ENCODE measurements at places on chromosomes 11 and 22. TPM values are rescaled to one million over a fixed set of nuclear protein-coding genes. Genes with fewer than 3 reads are reported as not detected.
A peak's percentile ranks its signal among the peaks of the same experiment; 100 is the strongest.

PHETA2 gene
- total RNA-seq = 5.2 TPM

POLA2 gene
- total RNA-seq = 28.1 TPM

GDPD4 gene
- total RNA-seq = not detected

LRRC10B gene
- not detected for total RNA-seq

SCN4B gene
- not detected for total RNA-seq

TSPAN32 gene
- 2.7 TPM for total RNA-seq

SMTNL1 gene
- not detected for total RNA-seq

MS4A15 gene
- not detected for total RNA-seq

DNA sequence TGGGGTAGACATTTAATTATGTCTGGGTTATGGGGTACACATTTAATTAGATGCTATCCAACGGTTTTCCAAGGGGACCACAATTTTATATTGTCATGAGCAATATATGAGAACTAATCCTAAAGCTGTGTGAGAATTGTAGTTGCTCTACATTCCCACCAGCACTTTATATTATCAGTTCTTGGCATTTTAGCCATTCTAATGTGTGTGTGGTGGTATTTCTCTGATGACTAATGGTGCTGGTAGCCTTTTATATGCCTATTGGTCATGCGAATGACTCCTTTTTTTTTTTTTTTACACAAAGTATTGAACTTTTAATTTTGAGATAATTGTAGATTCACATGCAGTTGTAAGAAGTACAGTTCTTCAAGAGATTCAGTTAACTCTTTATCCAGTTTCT is 26.2 kb downstream of the TMEM135 start:
- DNase-seq = peak; percentile 24

- DNase-seq = no peak
Observed at GRCh38 chr11:41256041-41256440, 203.4 kb downstream of the LRRC4C start.

DNA sequence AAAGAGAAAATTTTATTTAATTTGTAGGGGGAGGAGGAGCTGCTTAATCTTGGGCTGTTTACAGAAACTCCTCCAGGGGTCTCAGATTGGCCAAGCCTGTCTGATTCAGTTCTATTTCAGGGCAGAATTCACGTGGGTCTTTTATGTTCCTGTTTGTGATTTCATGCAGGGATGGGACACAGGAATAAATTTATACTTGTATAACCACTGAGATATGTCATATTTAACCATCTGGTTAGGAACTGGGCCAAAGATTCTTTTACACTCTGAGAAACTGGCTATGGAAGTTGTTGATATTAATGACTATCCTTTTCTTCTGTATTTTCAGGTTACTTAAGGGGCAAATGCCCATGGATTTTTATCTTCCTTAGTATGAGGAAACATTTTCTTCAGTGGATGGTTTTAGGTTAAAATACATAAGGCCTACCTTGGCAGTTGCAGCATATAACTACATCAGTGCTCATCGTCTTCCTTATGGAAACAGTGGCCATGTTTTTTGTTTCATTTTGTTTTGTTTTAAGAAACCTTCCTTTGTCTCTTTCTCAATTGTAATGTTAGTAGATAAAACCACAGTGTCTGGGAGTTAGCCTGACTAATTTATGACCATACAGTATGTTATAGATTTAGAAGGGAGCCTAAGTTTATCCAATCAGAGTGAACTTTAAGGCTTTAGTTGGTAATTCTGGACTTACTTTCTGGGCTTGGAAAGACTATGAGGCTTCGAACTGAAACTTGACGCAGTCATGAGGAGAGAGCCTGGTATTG is 132.4 kb upstream of the ANO3 start:
- DNase-seq = no peak

GRCh38 chr11:95359341-95359663 is 128.3 kb upstream of the SESN3 start:
- no peak for DNase-seq

DNA sequence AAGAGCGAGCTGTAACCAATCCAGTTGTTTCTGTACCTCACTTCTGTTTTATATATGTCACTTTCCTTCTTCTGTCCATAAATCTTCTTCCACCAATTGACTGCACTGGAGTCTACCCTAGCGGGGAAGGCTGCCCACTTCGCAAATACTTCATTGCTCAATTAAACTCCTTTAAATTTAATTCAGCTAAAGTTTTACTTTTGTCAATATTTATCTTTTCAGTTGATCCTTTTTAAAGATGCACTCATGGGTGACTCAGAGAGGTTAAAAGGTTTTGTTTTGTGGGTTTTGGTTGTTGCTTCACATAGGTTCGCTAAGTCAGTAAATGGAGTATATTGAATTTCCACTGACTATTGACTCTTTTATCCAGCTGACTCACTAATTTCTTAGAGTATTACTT is 597.2 kb downstream of the DLG2 start:
- DNase-seq = peak; percentile 18

GRCh38 chr22:23054531-23055257 is 15.6 kb upstream of the GNAZ start:
- DNase-seq = no peak

- DNase-seq = no peak
Observed at GRCh38 chr11:112593440-112593839, 332.8 kb upstream of the PLET1 start.

DNA sequence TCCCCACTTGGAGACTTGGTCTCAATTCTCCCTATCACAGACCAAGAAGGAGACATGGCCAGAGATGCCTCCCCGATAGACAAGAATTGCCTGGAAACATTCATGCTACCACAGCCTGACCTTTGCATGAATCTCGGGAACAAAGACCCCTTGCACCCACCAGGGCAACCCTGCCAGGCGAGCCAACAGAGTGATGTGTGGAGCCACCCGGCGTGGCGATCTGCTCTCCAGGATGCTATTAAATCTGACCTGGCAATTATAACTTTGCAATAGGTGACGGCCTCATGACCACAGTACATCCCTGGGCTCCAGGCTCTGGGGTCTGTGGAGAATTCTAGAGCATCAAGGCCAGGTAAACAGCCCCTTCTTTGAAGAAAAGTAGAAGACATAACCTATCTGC is 31.1 kb upstream of the MN1 start:
- DNase-seq = no peak

GRCh38 chr11:72242141-72242540 is 1.8 kb downstream of the PHOX2A start:
- no peak for DNase-seq

DNA sequence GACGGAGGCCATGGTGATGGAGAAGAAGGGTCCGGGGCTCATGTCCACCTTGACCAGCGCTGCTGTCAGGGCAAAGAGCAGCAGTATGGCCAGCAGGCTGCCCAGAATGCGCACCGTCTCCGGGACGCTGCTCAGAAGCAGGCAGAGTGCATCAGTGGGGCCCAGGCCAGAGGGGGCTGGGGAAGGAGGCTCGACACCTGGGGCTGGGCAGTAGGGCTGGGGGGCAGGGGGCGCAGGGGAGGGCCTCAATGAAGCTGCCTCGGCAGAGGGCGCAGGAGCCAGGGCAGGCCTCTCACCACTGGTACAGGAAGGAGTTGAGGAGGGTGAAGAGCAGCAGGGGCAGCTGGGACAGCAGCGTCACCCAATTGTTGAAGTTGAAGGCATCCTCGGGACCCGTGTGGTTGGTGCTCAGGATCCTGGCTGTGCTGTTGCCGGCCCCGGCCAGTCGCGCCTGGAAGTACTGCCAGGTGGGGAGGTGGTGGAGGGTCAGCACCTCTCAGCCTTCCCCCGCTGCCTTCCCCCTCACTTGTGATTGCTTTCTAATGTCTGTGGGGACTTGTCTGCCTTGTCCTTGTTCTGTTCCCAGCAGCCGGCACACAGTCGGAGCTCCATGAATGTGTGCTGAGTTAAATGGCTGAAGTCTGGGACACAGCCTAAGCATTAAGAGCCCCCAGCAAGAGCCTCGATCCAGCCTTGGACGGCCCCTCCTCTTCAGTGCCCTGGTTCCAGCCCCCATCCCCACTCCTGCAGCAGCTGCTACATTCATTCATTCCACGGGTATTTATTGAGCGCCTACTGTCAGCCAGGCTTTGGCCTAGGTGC is 2.3 kb downstream of the SLC29A2 start:
- no peak for DNase-seq

GRCh38 chr11:69126286-69126685 is 29.4 kb upstream of the SMIM38 start:
- DNase-seq = no peak

DNA sequence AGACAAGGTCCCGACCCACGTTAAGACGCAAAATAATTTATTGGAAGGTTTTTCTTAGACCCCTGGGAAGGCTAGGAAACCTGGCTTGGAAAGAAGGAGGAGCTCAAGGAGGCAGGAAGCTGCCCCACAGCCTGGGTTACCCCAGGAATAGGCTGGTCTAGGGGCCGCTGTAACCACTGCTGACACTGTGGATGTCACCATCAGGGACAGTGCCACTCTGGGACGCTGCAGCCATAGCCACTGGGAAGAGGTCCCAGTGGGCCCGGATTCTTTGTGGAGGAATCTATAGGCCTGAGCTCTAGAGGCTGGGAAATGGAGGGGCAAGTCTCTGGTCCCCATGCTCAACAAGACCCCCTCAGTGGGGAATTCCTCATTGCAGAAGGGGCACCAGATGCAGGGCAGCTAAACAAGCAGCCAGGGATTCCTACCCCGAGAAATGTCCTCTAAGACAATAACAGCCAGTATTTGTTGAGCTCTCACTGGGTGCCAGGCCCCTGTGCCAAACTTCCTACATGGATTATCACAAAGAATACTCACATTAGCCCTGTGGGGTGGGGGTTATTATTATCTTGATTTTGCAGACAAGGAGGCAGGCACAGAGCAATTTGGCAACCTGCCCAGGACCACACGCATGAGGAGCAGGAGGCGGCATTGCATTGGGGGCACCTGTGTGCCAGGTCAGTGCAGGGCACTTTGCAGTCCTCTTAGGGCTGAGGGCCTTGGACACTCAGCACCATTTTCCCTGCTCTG is 19.5 kb upstream of the CHKA start:
- no peak for DNase-seq

DNA sequence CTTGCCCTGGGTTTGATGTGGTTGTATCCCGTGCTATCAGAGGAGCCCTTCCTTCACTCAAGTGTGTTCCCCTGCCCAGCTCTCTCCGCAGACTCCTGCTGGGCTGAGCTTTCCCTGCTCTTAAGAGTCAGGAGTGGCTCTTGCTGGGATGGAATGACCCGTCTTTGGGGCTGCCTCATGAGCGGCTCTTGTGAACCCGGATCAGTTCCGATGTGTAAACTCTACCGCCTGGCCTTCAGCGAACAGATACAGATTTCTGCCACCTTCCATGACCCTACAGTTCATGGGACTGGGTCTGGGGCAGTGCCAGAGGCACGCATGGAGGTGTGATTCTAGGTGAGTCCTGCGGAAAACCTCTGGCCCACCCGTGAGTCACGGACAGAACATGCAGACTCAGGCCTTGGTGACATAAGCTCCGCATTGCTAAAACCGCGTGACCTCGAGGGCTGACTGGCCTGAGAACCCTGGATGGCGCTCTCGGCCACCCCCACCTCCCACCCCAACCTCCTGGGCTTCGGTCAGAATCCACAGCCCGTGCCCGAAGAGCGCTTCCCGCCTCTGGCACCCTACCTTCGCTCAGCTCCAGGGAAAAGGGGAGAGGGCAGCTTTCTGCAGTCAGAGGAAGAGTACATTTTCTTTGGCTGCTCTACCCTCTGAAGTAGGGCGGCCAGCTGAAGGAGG is 1.3 kb upstream of the ZBTB16 start:
- DNase-seq = no peak

DNA sequence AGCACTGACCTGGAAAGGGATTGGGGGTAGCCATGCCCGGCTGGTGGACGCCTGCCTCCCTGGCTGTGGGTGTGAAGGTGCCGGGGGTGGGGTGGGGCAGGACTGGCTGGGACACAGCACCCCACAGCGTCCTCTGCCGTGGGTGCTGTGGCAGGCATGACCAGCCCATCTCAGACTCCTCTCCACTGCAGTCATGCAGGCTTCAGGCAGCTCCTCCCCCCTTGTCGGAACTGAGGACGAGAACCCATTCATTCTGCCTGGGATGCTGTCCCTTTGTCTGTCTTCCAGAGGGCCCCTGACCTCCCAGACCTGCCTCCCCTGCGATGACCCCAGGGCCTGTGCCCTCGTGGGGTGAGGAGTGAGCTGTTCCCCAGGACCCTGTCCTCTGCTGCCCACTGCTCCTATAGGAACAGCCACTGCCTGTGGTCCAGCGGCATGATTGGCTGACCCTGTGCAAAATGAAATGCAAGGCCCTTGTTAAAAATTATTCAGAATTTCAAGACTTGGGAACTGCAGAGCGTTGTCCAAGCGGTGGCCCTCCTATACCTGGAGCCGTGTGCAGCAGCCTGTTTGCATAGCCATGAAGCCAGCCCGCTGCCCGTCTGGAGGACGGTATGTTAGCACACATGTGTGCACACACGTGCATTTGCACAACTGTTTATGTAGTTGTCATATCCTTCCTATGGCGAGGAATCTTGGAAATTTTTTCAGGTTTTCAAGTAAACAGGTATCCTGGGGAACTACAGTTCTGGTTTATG is 1122.3 kb downstream of the BRD1 start:
- no peak for DNase-seq

GRCh38 chr11:71190551-71190950 is 61.8 kb downstream of the SHANK2 start:
- no peak for DNase-seq

DNA sequence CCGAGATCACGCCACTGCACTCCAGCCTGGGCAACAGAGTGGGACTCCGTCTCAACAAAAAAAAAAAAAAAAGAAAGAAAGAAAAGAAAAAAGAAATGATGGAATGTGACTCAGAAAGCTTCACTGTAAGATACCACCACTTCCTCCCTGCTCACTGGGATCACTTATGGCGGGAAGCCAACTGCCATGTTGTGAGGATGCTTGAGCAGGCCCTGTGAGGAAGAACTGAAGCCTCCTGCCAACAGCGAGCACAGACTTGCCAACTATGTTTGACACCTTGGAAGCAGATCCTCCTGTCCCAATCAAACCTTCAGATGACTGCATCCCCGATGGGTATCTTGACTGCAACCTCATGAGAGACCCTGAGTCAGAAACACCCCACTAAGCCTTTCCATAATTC is 8.3 kb downstream of the SEC14L6 start:
- peak; percentile 19 for DNase-seq

DNA sequence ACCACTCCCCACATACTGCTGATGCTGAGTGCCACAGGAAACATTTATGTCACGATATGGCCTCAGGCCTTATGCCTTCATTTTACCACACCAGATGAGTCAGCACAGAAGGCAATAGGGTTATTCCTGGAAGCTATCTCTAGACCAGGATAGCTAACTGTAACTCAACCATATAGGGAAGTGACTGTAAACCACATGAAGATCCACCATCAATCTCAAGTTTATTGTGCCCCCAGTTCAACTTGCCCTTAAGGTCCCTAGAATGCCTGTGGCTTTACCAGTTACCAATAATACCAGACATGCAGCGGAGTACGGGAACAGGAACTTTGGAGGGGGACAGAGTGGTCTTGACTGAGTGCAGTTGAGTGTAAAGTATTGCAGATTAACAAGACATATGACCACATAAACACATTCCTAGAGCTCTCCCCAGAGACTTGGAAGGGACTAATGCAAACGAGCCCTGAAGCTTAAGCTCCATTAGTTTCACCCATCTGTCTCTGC is 180.9 kb downstream of the KIF18A start:
- peak; percentile 100 for DNase-seq

GRCh38 chr22:43320943-43321900 is 21.9 kb downstream of the SCUBE1 start:
- no peak for DNase-seq
